ENCODE measurements at places on chromosomes 3 and 15. TPM values are rescaled to one million over a fixed set of nuclear protein-coding genes. Genes with fewer than 3 reads are reported as not detected.

Gene GOLGA8S
- under 0.01 TPM for total RNA-seq

Gene CHMP2B
- 63.1 TPM for total RNA-seq

DNA sequence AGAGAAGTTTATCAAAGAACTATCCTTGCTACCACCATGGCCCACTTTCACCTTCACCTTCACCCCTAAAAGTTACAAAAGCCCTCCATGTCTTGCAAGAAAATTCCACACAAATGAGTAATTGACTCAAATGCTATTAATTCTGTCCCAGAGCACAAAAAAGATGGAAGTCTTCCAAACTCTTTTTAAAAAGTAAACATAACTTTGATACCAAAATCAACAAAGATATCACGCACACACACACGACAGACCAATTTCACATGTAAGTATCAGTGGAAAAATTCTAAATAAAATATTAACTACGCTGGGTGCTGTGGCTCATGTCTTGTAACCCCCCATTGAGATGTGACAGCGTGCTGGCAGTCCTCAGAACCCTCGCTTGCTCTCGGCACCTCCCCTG is 1.1 kb upstream of the MCCC1 start:
- no peak for DNase-seq

GRCh38 chr3:58508437-58508836 is 16.5 kb downstream of the KCTD6 start:
- DNase-seq, result no peak

DNA sequence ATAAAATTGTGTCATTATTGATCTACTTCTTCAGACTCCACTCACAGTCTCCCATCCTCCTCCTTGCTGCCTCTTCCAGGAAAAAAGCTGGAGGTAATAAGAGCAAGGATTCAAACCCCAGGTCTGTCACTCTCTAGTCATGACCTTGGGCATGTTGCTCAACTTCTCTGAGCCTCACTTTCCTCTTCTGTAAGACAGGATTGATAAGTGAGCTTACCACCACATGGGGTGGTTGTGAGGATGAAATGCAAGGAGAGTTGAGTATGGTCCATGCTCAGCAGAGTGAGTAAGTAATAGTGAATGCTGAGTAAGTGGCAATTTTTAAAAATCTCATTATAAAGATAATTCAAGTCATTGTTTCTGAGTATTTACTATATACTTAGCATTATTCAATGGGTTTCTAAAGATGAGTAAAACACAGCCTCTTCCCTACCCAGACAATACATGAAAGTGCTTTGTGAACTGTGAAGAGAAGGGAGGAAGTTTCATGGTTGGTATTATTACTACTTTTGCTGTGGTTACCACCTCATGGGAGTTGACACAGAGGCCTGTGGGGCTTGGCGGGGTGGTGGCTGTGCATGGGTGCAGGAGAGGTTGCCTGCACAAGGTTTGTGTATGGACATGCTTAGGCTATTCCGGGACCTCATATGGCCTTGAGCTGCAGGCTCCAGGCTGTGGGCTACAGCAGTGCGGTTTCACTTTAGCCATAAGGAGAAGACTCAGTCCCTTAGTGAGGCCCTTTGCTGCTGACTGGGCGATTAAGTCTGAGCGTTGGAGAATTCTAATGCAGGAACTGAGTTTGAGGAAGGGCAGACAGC is 30.0 kb downstream of the SLC6A11 start:
- no peak for DNase-seq
